ENCODE measurements at places on chromosomes 6 and 20.

GRCh38 chr6:168942646-168943045 is 311.0 kb downstream of the THBS2 start:
- no peak for DNase-seq

GRCh38 chr6:168949981-168950857 is 303.4 kb downstream of the THBS2 start:
- peak; percentile 33 for DNase-seq

GRCh38 chr6:120211955-120212792 is 862.6 kb upstream of the MAN1A1 start:
- DNase-seq = no peak

GRCh38 chr6:50716899-50717509 is 3.7 kb downstream of the TFAP2D start:
- DNase-seq = no peak

- peak; percentile 85 for DNase-seq
Observed at GRCh38 chr20:12925210-12925755, 83.5 kb upstream of the SPTLC3 start.

DNA sequence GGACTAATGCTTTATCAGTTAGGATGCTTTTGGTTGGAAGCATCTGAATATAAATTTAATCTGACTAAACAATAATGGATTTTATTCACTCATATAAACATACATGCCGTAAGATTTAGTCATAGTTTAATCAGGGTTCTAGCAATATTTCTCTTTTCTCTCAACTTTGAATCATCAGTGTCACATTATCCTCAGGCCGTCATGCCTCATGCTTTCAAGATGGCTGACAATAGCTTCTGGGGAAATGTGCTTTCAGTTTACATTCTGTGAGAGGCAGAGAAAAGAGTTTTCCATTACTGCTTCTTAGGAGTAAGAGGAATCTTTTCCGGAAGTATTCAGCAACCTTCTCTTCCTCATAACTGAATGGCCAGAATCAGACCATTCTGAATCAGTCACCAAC is 162.2 kb downstream of the GJA1 start:
- DNase-seq = peak; percentile 90

- DNase-seq = peak; percentile 34
Observed at GRCh38 chr6:3317741-3318211, 59.0 kb downstream of the PSMG4 start.

DNA sequence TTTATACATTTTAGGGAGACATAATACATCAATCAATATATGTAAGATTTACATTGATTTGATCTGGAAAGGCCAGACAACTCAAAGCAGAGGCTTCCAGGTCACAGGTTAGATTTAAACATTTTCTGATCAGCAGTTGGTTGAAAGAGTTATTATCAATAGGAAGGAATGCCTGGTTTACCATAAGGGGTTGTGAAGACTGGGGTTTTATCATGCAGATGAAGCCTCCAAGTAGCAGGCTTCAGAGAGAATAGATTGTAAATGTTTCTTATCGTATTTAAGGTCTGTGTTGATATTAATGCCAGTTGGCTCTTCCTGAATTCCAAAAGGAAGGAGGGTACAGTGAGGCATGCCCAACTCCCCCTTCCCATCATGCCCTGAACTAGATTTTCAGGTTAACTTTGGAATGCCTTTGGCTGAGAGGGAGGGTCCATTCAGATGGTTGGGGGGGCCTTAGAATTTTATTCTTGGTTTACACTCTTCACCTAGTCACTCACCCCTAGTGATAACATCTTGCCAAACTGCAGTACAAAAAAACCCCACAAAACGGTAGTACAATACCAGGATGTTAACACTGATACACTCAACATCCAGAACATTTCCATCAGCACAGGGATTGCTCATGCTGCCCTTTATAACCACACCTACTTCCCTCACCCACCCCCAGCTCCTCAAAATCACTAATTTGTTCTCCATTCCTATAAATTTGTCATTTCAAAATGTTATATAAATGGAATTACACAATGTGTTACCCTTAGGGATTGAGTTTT is 259.6 kb upstream of the PLN start:
- DNase-seq = peak; percentile 52

GRCh38 chr6:50862176-50862575 is 43.5 kb downstream of the TFAP2B start:
- DNase-seq = no peak

DNA sequence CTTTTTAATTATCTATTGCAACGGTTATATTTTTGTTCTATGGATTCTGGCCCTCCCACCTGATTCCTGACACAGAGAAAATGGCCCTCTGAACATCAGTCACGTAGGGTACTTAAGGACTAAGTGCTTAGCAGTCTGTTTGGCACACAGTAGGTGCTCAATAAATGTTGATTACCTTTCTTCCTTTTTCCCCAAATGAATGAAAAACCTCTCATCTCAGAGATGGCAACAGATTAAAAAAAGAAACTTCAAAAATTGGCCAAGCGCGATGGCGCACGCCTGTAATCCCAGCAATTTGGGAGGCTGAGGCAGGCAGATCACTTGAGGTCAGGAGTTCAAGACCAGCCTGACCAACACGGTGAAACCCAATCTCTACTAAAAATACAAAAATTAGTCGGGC is 31.5 kb downstream of the ATXN1 start:
- DNase-seq = no peak

- no peak for DNase-seq
Observed at GRCh38 chr20:24682496-24682985, 213.1 kb downstream of the SYNDIG1 start.

- DNase-seq = no peak
Observed at GRCh38 chr20:64242003-64242796, 13.3 kb upstream of the PCMTD2 start.

DNA sequence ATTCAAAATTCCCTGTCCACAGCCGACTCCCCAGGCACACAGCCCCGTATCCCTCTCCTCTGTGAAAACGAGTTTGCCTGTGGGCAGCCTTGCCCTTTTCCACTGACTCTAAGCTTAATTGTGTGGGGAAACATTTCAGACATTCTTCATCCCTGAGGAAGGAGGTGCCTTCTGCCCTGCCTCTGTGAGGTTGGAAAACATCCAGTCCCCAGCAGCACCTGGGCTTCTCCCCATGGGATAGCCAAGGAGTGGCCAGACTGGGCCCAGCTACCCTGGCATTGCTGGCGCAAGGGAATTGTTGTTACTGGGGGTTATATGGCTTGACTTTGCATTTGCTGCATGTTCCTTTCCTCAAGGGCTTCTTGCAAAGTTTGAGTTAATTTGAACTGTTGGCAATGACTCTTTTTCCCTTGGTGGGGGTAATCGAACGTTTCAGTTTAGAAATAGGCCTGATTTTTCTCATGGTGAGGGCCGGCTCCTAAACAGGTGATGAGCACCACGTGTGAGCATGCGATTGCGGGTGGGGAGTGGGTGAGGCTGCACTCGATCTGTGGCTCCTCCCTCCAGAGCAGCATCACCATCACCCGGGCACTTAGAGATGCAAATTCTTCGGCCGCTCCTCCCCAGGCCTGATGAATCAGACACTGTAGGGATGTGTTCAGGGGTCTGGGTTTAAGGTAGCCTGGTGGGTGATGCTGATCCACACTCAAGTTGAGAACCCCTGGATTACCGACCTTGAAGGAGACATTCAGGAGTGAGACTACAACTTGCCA is 29.9 kb downstream of the GABRR2 start:
- DNase-seq = no peak

DNA sequence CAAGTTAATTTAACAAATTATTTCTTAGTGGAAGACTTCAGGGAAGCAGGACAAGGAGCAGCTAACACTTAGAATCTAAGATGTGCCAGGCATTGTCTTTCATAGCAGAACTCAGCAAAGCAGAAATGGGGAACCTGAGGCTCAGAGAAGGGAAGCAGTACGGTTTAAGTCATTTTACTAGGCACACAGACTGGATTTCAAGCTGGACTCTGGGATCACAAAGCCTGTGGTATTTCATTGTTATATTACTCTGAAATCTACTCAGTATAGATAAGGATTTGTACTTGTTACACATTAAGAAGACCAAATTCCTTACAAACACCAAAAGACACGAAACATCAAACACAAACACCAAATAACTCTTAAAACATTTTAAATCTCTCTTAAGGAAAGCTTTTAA is 199.6 kb downstream of the ISM1 start:
- DNase-seq = no peak

DNA sequence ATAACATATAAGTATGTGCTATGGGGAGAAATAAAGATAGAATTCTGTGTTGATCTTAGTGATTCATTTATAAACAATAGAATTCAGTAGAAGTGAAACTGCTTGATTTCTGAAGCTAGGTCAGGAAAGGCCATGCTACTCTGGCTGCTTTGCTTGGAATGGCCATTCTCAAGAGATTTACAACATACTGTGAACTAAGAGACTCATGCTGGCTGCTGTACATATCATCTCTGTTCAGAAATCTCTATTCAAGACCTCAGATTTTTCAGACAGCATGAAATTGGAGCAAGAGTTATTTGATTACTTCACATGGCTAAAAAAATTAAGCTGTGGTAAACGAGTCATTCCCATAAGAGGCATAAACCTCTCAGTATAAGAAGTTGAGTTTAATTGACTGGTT is 662.6 kb downstream of the BCKDHB start:
- DNase-seq = peak; percentile 90

- no peak for DNase-seq
Observed at GRCh38 chr6:52077961-52078625, 9.3 kb downstream of the PKHD1 start.

GRCh38 chr6:169534039-169534421 is 167.8 kb downstream of the WDR27 start:
- no peak for DNase-seq

DNA sequence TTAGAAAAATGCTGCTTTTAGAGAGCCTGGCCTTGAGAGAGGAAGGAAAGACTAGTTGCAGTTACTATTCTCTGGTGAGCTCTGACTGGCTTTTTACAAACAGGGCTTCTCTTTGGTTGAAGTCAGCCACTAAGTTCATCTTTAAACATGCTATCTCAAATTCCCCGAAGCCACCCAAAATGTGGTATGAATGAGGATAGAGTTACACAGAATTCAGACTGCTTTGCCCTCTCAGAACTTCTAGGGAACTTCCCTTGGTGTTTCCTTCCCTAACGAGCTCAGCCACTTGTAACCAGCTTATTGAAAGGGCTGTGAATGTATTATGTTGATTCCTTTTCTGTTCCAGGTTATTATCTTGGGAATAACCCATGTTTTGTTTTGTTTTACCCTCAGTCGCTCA is 73.5 kb downstream of the EFHC1 start:
- DNase-seq = peak; percentile 33

DNA sequence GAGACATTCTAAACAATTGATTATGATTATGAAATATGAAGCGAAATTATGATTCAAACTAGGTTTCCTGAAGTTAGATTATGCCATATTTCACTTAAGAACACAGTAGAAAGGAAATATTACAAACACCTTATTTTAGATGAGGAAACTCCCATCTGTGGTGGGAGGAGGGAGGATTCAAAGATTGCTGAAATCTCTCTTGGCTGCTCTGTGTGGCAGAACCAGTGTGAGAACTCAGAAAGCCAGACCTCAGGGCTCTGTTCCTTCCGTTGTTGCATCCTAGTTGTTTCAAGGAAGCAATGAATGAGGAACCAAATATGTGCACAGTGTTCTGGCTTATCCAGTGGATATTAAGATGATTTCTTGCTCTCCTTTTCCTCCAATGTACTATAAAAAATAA is 2.1 kb downstream of the TAAR5 start:
- DNase-seq = no peak

- DNase-seq = no peak
Observed at GRCh38 chr6:96237638-96238347, 222.0 kb downstream of the FUT9 start.

DNA sequence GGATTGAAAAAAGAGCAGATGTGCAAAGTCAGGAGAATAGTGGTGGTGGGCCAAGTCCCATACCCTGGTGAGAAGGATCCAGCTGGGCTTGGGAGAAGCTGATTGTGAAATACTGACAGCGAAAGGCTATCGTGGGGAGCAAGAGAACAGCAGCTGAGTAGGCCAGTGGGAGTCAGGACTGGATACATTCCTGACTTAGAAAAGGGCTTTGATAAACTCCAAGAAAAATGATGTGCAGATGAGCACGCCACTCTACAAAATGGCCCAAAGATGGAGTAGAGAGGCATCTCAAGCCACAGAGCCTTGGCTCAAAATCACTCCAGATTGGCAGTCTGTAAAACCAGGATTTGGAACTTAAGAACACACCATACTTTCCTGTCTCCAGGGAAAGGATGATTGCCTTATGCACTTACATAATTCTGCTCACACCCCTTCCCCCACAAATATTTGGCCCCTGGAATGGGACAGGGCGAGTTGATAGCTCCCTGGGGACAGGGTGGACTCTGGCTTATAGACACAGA is 578.7 kb downstream of the MAFB start:
- no peak for DNase-seq

DNA sequence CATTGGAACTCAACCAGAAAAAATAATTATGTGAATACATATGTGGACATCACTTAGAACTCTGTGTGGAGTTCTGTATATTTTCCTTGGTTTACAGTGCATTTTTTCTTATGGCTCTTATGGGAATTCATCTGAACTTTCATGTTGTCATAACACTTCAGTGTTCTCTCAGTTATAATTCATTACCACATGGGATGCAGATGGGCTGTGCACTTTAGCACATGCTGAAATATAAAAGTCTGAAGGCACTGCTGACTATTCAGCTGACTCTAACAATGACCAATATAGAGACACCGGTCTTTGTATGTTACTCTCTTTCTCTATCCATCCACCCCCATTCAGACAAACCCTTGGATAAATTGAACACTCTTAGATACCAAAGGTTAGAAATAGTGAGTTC is 29.3 kb downstream of the GRIK2 start:
- peak; percentile 52 for DNase-seq

DNA sequence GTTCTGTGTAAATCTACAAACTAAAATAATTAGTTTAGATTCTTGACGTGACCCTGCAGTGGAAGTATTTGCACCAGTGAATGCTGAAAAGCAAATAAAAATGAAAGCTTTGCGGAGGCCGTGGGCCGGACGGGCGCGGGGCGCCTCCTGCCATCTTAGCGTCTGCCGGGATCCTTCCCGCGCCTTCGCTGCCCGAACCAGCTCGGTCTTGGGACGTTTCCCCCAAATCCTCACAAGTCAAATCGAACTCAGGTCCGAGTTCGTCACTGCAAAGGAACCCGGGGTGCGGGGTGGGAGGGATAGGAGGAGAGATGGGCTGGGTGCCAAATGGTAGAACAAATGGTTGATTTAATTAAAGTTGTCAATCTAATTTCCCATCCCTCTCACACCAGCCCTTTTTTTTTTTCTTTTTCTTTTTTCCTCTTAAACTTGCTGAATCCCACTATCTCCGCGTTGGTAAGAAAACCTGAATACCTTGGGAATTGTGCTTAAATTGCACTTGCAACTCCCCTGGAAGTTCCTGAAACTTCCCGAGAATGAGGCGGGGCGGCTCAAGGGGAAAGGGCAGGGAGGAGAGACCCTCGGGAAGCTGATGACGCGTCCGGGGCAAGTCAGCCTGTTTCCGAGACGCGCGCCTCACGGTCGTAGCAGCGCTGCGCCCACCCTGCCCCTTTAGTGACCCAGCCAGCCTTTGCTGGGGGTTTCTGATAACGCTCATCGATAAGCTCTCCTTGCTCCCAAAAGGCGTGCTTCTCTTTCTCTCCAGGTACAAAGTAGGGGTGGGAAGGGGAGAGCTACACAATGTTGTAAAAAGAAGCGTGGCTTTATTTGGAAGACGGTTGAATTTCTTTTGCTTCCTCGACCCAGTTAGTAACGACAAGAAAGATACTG is 1.8 kb downstream of the GJA1 start:
- peak; percentile 40 for DNase-seq

- peak; percentile 10 for DNase-seq
Observed at GRCh38 chr6:1792989-1793388, 183.3 kb downstream of the FOXC1 start.
